ENCODE measurements at places on chromosomes 13 and 19.

DNA sequence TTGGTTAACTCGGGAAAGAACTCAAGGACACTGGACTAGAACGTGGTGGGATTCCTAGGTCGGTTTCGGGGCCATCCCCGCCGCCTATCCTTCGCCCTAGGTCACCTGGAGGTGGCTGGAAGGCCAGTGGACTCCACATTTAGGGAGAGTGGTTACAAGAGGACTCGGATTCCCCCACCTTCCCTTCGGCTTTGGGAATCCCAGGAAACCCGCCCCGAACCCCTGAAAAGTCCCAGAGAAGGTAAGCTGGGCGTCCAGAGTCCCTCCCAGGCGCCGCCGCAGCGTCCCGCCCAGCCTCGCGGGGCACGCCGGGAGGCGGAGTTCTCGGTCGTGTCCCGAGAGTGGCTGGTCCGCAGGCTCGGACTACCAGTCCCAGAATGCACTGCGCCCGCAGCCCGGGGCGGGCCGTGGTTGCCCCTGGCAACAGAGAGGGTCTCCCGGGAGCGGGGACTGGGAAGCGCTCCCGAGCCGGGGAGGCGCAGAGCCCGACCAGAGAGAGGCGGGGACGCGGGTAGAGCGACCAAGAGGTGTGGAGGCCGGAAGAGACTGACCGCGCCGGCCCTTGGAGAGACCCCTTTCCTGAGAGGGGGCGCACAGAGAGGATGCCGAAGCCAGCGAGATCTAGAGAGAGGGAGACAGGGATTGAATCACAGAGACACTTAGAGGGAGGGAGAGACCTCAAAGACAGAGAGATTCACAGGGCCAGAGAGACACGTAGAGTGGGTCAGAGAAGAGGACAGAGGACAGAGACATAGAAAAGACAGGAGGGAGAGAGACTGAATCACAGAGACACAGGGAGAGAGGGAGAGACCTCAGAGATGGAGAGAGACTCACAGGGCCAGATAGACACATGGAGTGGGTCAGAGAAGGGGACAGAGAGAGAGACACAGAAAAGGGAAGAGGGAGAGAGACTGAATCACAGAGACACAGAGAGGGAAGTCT is 2.6 kb upstream of the PRKCG start:
- peak; percentile 96 for DNase-seq

GRCh38 chr13:41402691-41403511 is 54.4 kb upstream of the RGCC start:
- DNase-seq: peak; percentile 10

- DNase-seq: peak; percentile 5
Measured at GRCh38 chr13:37602733-37603381, 4.3 kb upstream of the POSTN start.

DNA sequence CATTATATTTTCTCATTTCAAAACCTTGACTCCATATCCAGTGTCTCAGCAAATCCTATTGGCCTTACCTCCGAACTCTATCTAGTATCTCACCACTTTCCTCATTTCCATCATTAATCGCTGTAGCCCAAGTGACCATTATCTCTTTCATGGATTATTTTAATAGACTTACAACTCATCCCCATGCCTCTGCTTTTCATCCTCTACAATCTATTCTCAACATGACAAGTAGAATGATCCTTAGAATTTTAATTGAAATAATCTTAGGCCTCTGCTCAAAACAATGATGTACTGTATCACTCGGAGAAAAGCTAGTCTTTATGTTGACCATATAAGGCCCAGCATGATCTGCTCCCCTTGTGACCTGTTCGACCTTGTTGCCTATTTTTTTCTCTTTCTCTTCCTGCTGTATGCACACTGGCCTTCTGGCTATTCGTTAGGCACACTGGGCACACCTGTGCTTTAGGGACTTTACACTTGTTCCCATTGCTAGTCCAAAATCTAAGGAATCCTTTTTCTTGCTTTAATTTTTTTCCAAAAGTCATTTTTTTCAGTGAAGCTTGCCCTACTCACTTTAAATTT is 21.4 kb downstream of the DNAJC15 start:
- DNase-seq: no peak

- peak; percentile 17 for DNase-seq
Measured at GRCh38 chr13:76667551-76667950, 218.7 kb downstream of the KCTD12 start.

DNA sequence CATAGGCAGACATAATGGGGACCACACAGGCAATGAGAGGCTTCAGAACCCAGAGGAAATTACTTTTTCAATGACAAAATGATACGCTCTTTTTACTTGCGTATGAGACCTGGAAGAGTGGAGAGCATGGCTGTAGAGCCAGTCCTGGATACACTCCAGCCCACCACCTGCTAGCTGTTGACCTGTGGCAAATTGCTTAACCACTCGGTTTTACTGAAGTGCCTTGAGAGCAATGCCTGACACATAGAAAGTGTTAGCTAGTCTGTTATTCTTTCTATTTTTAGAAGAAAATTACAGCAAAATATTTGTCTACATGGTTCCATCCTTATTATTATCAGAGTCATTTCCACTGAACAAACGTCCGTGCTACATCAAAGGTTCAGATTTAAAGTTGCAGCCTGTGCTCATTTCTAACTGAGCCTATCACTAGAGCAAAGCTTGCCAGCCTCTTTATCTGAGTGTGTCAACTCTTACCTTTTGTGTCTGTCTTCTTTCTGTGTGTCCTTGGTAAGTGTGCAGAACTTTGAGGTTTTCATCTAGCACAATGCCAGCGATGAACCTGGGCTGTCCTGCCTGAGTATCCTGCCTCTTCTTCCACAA is 9.6 kb upstream of the GPR183 start:
- peak; percentile 52 for DNase-seq

DNA sequence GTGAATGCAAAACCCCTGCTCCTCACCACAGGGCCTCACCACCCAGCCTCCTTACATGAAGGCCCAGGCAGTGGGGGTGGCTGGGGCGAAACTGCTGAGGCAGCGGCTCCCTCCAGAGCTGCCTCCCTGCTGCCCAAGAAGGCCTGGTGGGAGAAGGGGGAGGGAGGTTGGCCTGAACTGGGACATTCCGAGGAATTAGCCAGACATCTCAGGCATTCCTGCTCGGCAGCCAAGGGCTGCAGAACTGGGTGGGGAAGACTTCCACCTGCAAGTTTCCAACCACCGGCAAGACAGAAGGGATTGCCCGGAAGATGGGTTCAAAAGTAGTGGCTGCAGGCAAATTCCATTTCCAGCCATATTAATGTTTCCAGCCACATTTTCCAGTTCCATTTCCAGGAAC is 2.3 kb upstream of the PSPN start:
- DNase-seq: peak; percentile 75

DNA sequence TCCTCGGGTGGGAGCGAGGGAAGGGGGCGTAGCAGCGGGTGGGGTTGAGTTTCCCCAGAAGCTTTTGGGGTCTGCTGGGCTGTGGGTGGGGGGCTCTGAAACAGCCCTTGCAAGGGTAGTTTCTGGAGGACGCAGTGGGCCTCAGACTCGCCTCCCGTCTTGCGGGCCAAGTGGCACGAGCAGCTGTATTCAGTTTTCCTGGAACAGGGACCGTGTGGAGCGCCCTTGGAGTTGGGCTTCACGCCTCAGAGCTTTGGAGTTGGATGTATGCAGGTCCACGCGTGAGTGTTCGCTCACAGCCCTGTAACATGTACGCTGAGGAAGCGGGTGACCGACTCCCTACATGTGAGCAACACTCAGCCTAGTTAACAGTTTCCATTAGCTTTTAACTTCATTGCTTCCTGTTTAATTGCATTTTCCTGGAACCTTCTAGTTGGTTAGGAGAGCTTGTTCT is 603 bp downstream of the TM9SF2 start:
- DNase-seq: no peak

DNA sequence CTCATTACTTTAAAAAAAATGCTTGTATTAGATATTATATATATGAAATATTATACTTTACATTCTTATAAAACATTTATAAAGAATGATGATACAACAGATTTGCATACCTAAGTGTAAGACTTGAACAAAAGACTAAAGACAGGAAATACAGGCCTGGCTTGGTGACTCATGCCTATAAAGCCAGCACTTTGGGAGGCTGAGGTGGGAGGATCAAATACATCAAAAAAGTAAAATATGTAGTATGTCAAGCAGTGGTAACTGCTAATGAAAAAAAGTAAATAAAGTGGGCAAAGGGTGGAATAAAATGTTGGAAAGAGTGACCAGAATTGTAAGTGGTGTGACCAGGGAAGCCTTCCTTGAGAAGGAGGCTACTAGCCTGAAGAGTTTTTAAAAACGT is 133.7 kb downstream of the GGACT start:
- DNase-seq: no peak

DNA sequence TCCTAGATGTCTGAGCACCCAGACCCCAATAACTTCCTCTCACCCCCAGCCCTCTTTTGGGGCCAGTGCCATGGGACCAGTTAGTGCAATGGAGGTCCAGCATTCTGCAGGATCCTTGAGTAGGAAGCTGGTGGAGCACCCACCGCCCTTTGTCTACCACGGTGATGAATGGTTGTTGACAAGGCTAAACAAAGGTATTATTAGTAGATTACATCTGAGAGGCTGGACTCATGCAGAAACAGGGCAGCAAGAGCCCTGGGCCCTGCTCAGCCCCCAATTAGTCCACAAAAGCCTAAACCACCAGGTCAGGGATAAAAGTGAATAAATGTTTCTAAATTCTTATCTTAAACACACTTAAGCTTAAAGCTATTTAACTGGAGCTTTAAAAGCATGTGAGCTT is 196.5 kb upstream of the TSHZ3 start:
- no peak for DNase-seq

- no peak for DNase-seq
Measured at GRCh38 chr13:45799451-45799850, 52.1 kb downstream of the SIAH3 start.

GRCh38 chr13:28166257-28166656 is 27.9 kb downstream of the PAN3 start:
- no peak for DNase-seq

DNA sequence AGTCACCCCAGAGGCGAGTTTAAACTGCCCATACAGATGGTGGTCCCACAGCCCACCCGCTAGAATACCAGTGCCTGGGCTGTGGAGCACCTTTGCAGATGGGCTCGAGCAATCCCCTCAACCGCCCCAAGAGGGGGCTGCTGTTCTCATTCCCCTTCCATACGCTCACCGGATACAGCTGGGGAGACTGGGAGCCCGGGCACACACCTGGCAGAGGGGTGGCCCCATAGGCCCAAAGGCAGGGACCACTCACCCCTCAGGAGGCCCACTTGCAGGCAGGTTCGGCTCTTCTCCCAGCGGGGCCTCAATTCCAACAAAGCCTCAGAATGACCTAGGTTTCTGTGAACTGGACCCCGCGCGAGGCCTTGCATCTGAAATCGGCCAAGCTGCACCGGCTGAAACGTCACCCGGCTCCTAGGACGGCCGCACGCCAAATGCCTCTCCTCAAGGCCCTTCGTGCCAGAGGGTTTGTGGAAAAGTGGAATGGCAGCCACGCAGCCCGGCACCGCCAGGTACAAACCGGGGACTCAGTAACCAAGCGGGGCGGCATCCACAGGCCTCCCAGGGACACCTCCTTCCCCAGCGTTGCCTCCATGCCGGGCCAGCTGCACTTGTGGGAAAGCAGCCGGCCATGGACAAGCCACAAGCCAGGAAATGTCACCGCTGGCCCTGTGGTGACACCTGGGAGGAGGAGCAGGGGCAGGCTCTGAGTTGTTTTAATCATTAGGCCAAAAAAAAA is 18.7 kb downstream of the MLLT1 start:
- no peak for DNase-seq

GRCh38 chr19:40381321-40381720 is 8.7 kb downstream of the HIPK4 start:
- DNase-seq: no peak

GRCh38 chr19:43774103-43774939 is 6.5 kb downstream of the KCNN4 start:
- DNase-seq: no peak

DNA sequence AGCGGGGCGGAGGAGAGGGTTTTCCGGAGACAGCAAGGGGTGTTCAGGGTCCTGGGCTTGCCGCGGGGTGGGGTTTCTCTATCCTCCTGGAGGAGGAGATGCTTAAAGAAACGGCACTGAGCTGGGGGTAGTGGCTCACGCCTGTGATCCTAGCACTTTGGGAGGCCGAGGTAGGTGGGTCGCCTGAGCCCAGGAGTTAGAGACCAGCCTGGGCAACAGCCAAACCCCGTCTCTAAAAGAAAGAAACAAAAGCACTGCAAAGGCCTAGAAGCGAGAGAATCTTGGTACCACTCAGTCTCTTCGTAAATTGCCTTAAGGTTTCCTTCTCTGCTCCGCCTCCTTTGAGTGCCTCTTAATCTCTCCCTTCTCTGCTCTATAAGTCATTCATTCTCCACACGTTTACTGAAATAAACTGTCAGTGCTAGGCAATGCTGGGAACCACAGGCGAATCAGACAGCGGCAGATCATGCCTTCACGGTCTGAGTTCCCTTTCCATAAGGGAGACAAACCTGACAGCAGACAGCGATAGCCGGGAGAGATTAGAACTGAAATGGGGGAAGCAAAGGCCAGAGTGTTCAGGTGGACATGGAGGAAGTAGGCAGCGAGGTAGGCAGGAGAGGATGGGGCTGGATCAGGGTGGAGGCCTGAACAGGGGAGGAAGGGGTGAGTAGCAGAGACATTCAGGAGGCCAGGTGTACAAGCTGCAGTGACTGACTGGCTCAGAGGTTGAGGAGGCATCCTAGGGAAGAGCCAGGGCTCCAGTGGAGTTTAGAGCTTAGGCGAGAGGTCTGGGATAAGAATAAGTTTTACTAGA is 580 bp downstream of the EIF3K start:
- DNase-seq: no peak

DNA sequence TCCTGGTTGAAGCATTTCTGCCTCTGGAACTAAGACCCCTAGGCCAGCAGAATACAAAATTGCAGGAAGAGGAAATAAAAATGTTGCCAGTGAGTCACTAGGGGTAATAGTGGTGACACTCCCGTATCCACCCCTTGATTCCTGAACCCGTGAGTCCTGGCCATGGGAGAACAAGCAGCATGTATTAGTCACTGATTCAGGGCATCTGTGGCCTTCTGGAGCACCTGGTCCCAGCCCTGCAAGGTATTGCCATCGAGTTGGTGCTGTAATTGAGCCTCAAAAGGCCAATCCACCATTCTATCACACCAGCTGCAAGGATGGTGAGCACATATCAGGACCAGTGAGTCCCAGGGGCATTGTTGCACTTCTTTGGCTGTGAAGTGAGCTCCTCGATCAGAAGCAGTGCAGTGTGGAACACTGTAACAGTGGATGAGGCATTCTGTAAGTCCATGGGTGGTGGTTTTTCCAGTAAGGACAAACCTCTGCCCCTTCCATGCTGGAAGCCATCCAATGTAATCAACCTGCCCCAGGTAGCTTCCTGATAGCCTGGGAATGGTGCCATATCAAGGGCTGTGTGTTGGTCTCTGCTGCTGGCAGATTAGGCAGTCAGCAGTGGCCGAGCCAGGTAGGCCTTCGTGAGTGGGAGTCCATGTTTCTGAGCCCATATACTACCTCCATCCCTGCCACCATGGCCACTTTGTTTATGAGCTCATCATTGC is 39.6 kb downstream of the C1QTNF9 start:
- DNase-seq: no peak

GRCh38 chr19:52171321-52172169 is at the start of gene ZNF836:
ZNF836 (minus strand) TSS chr19:52171621; CDS start chr19:52168072, 3,549 bp downstream.
- DNase-seq: peak; percentile 81

GRCh38 chr19:18023622-18024251 is 15.8 kb downstream of the ARRDC2 start:
- DNase-seq: no peak
